ENCODE measurements at places on chromosomes 11 and 22.

GRCh38 chr11:12679471-12679870 is 5.2 kb downstream of the TEAD1 start:
- no peak for DNase-seq

DNA sequence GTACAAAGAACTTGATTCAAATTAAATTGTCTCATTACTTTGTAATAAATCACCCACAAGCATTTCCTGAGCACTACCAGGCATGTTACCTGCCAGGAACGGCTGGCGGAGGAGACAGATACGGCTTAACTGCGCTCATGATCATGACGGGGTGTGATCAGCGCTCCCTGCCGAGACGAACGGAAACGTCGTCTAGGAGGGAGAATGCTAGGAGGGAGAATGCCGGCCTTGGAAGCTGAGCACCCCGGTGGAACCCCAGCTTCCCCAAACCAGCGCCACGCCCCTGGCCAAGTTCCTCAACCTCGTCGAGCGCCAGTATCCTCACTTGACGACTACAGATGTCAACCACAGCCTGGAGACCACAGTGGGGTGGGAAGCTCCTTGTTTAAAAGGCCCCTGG is 272.8 kb downstream of the CTTN start:
- DNase-seq = no peak

GRCh38 chr11:68373815-68374501 is 61.6 kb downstream of the LRP5 start:
- DNase-seq = peak; percentile 42

DNA sequence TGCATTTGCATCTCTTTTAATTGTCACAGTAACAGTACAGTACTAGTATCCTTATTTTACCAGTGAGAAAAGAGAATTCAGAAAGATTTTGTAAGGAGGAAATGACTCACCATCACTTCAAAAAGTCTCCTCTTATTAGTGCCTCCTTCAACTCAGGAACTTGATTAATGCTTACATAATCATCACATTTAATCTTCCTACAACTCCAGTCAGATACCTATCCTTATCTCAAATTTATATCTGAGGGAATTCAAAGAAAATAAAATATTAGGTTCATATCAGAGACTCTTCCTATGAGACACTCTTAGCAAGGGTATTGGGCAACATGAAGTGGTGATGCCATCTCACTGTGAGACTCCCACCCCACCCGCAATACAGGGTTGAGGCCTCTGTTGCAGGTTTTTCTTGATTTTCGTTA is 26.1 kb upstream of the CTSC start:
- no peak for DNase-seq

GRCh38 chr11:103541186-103541795 is 432.1 kb downstream of the DYNC2H1 start:
- DNase-seq = no peak

GRCh38 chr22:50250555-50251476 is at the start of gene HDAC10:
Gene HDAC10 (minus strand): TSS chr22:50251265. CDS start chr22:50251032, 233 bp downstream.
- peak; percentile 60 for DNase-seq

GRCh38 chr11:17697175-17697949 is 22.0 kb upstream of the MYOD1 start:
- DNase-seq = no peak

DNA sequence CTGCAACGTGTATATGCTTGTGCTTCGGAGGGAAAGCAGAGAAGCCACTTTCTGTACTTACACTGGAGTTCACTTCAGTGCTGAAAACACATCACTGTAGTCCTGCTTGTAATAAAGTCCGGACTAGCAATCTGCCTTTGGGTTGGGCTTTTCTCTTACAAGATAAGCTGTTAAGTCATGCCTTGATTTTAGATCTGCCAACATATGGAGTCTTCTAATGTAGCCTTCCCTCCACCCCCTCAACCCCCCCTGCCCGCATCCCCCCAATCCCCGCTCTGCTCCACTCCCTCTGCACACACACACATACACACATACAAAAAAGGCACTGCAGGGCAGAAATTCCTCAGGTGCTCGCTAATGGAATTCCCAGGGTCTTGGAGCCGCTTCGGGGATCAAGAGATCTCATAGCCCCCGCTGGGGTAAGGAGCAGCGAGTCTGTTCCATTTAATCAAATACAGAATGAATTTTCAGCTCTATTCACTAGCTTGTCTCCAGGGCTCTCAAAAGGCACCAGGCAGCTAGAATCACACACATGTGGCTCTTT is 3.4 kb downstream of the CDON start:
- no peak for DNase-seq

DNA sequence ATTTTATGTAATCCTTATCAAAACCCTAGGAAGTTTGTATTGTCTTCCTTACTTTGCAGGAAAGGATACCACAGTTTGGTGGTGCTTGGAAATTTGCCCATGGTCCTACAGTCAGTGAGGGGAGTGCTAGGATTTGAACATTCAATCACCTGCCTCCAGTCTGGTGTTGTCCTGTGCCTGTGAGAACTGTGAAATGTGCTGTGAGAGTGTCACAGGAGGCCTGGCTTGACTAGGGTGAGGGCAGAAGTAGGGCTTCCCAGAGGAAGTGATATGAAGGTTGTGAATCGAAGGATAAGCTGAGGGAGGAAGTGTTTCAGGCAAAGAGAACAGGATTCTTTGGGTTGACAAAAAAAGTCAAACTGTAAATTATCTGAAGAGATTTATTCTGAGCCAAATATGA is 424.4 kb downstream of the TMEM135 start:
- no peak for DNase-seq

DNA sequence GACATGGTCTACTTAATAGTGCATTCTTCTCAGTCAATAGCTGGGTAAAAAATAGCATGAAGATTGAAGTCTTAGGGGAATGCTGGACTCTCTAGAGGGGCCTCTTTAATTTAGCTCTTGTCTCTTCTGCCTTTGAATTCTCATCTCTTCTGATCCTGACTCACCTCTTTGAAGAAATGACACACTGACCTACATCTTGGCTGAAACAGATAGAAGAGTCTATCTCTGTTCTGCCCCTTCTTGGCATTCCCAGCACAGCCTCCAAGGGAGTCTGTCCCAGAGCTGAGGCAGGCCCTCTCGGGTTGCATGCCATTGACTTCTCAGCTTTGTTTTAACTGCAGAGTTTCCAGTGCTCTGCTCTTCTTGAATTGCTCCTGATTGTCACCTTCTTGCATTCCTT is 55.7 kb downstream of the PTPRJ start:
- DNase-seq = no peak

DNA sequence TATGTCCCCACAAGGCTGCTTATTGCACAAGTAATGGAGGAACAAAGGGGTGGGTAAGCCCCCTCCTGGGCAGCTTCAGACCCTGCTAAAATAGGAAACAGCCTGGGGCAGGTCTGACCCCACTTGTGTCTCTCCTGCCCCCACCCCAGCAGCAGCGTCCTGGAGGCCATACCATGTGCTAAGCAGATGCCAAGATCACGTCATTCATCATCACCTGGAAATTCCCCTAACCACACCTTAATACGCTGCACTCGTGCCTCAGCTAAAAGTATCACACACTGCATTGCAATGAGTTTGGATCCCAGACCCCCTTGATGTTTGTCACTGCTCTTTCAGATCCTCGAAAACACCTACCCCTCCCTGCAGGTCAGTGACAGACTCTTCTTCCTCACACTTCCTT is 27.8 kb upstream of the GGTLC2 start:
- DNase-seq = no peak

DNA sequence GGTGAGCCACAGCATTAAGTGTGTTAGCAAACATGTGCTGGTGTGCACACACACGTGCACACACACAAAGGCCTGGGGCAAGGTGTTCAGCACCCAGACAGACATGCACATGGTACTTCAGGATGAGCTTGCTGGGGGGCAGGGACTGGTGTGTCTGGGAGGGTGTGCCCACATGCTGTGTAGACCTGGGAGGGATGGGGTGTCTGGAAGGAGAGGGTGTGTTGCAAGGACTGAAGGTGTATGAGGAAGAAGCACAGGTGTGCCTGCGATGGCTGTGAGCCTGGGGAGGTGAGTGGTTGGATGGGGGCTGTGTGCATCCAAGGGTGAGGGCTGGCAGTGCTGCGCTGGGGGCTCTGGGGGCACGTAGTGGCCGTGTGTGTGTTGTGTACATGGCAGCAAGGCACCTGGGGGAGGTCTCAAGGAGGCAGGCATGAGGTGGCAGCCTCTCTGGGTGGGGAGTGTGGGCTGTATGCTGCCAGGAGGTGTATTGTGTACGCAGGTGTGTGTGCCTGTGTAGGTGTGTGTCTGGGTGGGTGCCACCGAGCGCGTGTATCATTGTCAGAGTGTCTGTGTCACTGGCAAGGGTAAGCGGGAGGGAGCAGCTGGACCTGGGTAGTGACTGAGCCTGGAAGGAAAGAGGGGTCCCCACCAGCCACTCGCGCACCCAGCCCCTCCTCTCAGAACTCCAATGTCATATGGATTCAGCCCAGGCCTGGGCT is 2.2 kb downstream of the NRXN2 start:
- no peak for DNase-seq

DNA sequence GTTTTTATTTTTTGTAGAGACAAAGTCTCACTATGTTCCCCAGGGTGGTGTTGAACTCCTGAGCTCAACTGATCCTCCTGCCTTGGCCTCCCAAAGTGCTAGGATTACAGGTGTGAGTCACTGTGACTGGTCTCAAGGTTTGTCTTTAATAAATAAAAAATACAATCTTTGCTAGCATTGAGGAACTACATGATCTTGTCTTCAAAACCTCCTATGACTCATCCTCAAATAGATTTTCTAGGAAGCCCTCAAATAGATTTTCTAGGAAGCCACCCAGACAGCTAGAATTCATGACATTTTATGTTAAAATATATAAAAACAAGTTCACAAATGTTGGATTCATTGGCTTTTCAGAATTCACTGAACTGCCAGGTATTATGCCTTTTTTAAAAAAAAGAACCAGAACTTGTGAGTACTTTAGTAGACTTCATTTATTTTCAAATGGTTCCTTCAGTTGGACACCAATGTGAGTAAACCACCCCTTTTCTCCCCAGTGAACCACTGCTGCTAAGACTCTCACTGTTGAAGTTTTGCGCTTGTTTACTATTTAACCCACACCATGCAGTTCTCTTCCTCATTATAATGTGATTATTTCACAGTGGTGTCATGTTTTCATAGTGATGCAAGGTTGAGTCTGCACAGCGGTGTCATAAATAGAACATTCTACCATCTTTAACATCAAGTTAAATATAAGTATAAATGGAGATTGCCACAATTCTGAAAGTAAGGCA is 303.9 kb downstream of the CASP12 start:
- no peak for DNase-seq

GRCh38 chr11:103222806-103223205 is 113.6 kb downstream of the DYNC2H1 start:
- DNase-seq = no peak

GRCh38 chr22:37310075-37310606 is 27.8 kb downstream of the CYTH4 start:
- no peak for DNase-seq

DNA sequence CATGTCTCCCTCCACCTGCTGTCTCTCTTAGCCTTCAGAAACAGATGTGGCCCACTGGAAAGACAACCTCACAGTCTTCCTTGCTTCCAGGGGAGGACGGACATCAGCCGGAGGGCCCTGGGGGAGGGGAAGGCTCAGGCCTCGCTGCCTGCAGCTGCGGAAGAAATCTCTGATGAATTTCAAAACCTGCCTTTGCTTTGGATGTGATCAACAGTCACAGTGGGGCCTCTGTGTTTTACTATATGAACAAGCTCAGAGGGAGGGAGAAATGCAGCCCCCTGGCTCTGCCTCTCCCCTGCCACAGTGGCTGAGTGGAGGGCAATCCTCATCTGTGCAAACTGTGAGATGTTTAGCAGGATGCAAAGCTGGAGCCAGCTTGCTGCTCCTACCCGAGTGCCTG is 282.8 kb downstream of the NTM start:
- no peak for DNase-seq

- no peak for DNase-seq
Observed at GRCh38 chr11:8787372-8787771, 104.8 kb downstream of the RPL27A start.

- no peak for DNase-seq
Observed at GRCh38 chr22:22556995-22557925, 1.8 kb downstream of the PRAME start.

GRCh38 chr11:129695571-129696308 is 119.9 kb upstream of the TMEM45B start:
- peak; percentile 56 for DNase-seq

- DNase-seq = no peak
Observed at GRCh38 chr11:13169709-13170108, 107.9 kb upstream of the BMAL1 start.

DNA sequence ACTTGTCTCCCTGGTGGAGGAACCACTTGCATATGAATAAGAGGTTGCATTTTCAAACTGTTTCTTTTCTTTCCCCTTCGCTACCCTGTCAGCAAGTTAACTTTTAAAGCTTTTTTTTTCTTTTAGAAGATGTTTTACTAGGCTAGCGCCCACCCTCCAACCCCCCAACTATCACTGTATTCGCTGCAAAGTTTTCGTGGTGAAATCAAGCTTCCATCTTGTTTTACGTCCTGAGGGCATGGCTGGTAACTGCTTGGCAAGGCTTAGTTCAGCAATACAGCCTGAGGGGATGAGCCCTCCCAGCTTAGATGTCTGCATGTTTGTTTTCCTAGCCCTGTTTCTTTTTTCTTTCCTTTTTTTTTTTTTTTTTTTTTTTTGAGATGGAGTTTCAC is 1359.3 kb downstream of the LRRC4C start:
- DNase-seq = no peak

GRCh38 chr11:100964435-100964834 is 165.2 kb downstream of the PGR start:
- DNase-seq = no peak

DNA sequence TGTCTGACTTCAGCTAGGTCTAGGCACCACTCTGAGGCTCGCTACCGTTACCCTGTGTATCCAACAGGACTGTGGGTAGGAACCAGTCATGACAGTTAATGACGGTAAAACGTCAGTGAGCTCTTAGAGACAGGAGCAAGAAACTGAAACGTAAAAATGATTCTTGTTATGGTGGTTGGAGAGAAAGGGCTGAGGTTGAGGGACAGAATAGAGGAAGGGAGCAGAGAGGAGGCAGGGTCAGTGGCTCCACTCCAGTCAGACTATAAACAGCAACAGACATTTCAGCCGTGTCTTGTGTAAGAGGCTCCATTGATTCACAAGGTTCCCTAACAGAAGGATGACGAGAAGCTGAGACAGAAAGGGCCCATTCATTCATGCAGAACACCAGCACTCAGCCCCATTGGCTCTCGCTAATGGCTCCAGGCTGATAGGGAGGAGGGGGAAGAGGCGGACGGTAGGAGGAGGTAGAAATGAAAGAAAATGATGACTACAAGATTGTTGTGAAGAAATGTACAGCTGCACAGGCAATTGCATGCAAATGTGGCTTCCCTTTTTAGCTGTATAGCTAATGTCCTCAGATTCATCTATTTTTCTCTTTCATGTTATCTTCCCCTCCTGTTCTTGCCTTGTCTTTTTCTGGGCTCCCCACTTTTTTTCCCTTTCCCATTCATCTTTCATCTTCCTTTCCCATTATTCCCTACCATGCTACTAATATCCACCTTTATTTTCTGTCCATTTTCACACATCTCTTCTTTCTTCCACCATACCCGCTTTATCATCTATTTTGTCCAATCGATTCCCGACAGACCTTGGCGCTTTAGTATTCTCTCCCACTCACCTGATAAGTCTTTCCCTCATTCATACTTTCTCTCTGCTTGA is 34.3 kb downstream of the ETS1 start:
- no peak for DNase-seq

All from prostate gland (tissue), 2 donors.